ENCODE measurements at places on chromosomes 5 and 9. TPM values are rescaled to one million over a fixed set of nuclear protein-coding genes. Genes with fewer than 3 reads are reported as not detected.
A peak's percentile ranks its signal among the peaks of the same experiment; 100 is the strongest.

Gene SIMC1
- total RNA-seq: 11.7 TPM

Gene PCYOX1L
- 0.93 TPM for total RNA-seq

Gene POU5F2
- total RNA-seq: 0.38 TPM

Gene IL3
- total RNA-seq: not detected

Gene FCN1
- 0.93 TPM for total RNA-seq

Gene GARIN3
- not detected for total RNA-seq

Gene HAVCR2
- 2.9 TPM for total RNA-seq

Gene RGP1
- total RNA-seq: 14.5 TPM

Gene CDX1
- 0.15 TPM for total RNA-seq

Gene SHROOM1
- total RNA-seq: 41.3 TPM

Gene JMY
- 5.5 TPM for total RNA-seq

- DNase-seq: peak; percentile 75
Observed at GRCh38 chr9:96491079-96491879, 41.3 kb downstream of the HABP4 start.

GRCh38 chr9:34929506-34930102 lies 28.5 kb upstream of the PHF24 start:
- DNase-seq: no peak

DNA sequence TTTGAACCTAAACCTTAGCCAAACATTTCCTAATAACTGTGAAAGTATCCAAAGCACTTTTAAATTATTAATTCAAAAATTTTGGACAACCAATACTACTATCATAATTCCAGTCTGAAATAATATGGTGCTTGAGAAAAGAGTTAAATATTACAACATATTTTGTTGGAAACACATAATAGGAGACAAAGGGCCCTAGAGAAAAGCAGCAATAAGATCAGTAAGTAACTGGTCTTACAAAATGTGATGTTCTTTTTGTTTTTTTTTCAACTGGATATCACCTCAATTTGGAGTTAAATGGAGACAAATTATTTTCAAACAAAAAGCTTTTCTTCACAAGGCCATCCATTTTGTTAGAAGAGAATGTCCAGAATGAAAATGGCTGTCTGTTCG lies 21.1 kb downstream of the SRFBP1 start:
- no peak for DNase-seq

DNA sequence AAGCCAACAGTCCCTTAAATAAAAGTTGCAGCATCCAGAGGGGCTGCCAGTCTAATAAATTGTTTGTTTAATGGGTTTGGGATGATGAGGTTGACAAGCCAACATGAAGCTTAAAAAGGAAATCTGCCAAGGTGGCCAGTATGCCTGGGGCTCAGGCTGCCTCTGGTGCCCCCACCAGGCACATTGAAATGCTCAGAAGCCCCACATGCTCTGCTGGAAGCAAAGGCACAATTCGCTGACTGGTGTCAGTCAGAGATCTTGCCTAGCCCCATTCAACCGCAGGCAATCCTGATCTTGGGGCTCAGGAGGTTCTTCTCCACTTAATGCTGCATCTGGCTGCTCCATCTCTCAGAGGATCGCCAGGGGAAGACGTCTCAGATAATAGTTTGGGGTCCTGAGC lies 44.2 kb upstream of the TCERG1 start:
- DNase-seq: no peak

DNA sequence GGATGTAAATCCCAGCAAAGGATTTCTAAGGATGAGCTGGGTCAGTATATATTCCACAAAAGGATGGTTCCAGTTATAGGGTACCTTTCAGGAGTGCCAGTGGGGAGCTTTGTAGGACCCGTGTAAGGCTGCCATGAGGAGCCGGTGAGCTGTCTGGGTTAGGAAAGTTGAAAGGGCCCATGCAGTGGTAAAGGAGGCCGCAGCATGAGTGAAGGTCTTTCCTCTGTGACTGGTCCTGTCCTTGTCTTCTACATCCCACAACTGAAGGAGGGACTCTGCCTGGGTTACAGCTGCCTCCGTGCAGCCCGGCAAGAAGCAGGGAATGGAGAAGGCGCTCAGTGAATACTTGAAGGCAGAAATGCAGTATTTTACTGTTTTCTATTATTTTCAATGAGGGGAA lies 58.9 kb downstream of the HSPA4 start:
- DNase-seq: no peak

DNA sequence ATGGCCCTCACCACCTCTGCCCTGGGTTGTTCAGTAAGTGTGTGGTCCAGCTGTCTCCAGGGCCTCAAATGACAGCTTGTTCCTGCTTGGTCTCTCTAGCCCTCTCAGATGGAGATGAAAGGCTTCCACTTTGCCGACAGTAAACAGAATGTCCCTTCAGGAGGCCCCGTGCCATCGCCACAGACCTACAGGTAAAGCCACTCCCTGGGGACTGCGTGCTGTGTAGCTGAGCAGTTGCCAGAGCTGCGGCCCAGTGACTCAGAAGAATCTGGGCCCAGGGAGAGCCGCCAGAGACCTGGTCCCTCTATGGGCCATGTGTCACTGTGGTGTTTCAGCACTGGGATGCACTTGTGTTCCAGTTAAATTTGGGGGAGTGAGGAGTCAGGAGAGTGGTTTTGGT lies 10.6 kb upstream of the POMT1 start:
- no peak for DNase-seq

- no peak for DNase-seq
Observed at GRCh38 chr5:150574818-150575547, 65.5 kb upstream of the SYNPO start.

GRCh38 chr9:136700959-136701667 lies 11.3 kb upstream of the DIPK1B start:
- DNase-seq: no peak

GRCh38 chr5:156560002-156560401 lies 233.0 kb downstream of the SGCD start:
- no peak for DNase-seq

DNA sequence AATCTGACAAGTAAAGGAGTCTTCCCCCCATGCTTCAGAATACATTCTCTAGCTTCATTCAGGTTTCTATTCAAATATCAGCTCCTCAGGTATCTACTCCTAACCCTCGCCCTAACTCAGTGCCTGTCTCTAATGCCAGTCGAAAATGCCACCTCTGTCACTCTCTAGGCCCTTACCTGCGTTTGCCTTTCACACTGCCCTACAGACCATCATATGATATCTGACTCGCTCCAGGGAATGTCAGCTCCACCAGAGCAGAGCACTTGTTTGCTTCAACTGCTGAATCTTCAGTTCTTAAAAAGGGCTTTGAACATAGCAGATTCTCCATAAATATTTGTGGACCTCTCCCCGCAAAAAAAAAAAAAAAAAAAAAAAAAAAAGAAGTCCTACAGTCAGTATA lies 46.7 kb downstream of the ADRB2 start:
- DNase-seq: no peak

GRCh38 chr5:80170117-80170535 lies 85.7 kb downstream of the SERINC5 start:
- no peak for DNase-seq

- no peak for DNase-seq
Observed at GRCh38 chr5:89211836-89212235, 328.9 kb upstream of the MEF2C start.

GRCh38 chr9:70607926-70608325 lies 193.5 kb upstream of the KLF9 start:
- DNase-seq: no peak

GRCh38 chr5:173745557-173745956 lies 129.1 kb upstream of the BOD1 start:
- no peak for DNase-seq

- no peak for DNase-seq
Observed at GRCh38 chr9:4936823-4937222, 48.2 kb upstream of the JAK2 start.

- no peak for DNase-seq
Observed at GRCh38 chr9:16640649-16641048, 229.8 kb downstream of the BNC2 start.

- no peak for DNase-seq
Observed at GRCh38 chr5:141713616-141714309, 31.7 kb upstream of the ARAP3 start.

DNA sequence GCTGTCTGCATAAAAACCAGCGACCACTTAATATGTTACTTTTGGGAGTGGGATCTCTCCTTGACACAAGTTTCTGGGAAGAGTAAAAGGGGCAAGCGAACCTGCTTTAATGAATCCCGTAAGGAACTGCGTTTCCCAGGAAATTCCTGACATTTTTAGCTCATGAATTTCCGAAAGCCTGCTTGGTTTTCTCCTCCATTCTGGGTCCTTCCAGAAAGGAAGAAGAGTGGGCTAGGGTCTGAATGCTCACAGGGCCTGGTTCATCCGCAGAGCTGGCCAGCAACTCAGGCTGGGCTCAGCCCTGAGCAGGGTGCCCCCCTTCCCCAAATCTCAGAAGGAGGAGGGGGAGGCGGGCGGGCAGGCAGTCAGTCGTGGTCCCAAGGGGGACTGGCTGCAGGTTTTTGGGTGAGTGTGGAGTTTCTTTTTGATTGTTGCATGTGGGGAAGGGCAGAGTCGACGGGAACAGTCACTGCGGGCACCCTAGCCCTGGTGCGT lies 1.2 kb upstream of the PURA start:
- DNase-seq: no peak

GRCh38 chr5:178457471-178457870 lies 132.7 kb downstream of the COL23A1 start:
- DNase-seq: no peak

- DNase-seq: no peak
Observed at GRCh38 chr9:89496645-89497256, 1.2 kb downstream of the SEMA4D start.

- DNase-seq: no peak
Observed at GRCh38 chr9:136300016-136300545, 3.8 kb downstream of the CCDC187 start.

- DNase-seq: no peak
Observed at GRCh38 chr5:38660194-38660668, 103.8 kb upstream of the LIFR start.

GRCh38 chr5:177113566-177114424 lies 19.8 kb upstream of the NSD1 start:
- peak; percentile 78 for DNase-seq

DNA sequence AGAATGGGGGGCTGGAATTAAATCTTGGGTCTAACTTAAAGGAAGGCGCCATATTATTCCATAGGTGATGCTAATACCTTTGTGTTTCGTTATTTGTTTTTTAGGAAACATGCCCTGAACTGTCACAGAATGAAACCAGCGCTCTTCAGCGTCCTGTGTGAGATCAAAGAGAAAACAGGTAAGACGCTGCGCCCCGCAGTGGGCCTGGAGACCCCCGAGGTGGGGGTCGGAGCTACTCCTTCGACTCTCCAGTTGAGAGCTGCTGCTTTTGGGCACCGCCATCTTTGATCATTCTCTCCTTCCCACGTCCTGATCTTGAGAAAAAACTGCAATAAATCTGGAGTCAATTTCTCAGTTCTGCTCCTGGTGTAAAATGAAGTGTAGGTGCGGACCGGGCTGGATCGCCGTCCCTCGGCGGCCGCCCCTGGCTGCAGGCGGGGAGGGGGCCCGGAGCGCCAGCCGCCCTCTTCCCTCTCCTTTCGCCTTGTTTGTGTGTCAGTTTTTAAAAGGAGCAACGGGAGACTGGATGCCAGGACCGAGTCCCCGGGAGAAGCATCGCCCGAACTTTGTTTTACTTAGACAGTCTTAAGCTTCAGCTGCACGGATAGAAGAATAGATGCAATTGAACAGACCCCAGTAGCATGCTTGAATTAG lies 1.4 kb downstream of the PBX3 start:
- peak; percentile 49 for DNase-seq

DNA sequence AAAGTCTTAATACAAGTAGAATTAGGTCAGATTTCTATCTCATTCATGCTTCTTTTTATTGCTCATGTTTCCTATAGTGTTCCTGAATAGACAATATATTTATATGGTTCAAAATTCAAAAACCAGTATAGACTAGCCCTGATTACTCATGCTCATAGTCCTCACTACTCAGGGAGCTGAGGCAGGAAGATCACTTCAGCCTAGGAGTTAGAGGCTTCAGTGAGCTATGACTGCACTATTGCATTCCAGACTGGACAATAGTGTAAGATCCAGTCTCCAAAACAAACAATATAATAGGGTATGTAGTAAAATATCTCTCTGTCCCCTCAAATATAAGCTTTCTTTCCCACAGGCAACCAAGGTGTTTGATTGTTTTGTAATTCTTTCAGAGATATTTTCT lies 2.4 kb downstream of the ANKRD31 start:
- DNase-seq: no peak

- DNase-seq: no peak
Observed at GRCh38 chr9:4985386-4986266, 554 bp downstream of the JAK2 start.

- DNase-seq: no peak
Observed at GRCh38 chr5:134819407-134819963, 26.3 kb upstream of the C5orf24 start.

GRCh38 chr5:111337688-111338087 lies 113.5 kb downstream of the CAMK4 start:
- no peak for DNase-seq

DNA sequence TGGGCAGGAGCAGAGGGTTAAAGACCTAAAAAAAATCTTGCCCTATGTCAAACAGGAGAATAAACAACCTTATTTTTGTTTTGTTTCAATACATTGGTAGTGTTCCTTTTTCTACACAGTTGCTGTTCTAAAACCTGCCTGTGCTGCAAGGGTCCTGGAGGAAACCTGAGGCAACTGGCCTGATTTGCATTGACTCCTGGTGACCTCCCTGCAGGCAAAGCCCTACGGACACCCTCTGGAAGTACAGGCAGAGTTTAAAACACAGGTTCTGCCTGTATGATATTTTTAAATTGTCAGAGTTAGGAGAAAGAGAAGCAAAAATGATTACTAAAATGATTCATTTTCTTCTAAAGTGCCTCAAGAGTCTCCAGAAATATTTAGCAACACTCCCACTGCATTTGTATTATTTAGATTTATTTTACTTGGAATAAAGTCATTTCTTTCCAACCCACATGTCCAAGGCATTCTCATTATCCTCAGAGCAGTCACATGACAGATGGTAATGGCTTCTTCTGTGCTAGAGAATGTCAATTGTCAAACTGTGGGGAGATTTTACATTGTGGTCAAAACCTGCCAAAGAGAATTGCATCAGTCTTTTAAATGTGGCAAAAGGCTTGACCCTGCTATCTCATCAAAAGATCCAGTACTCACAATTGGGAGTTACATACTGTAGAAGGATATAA lies 559.6 kb downstream of the CETN3 start:
- no peak for DNase-seq

DNA sequence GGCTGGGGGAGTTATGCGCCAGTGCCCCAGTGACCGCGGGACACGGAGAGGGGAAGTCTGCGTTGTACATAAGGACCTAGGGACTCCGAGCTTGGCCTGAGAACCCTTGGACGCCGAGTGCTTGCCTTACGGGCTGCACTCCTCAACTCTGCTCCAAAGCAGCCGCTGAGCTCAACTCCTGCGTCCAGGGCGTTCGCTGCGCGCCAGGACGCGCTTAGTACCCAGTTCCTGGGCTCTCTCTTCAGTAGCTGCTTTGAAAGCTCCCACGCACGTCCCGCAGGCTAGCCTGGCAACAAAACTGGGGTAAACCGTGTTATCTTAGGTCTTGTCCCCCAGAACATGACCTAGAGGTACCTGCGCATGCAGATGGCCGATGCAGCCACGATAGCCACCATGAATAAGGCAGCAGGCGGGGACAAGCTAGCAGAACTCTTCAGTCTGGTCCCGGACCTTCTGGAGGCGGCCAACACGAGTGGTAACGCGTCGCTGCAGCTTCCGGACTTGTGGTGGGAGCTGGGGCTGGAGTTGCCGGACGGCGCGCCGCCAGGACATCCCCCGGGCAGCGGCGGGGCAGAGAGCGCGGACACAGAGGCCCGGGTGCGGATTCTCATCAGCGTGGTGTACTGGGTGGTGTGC lies at the start of gene RXFP3:
TSS of gene RXFP3 (plus strand) at position 6 of the 636 bp plus-strand sequence. CDS start at position 361, 355 bp downstream.
- no peak for DNase-seq

GRCh38 chr5:72817076-72817481 lies 618 bp downstream of the TNPO1 start:
- DNase-seq: peak; percentile 71

GRCh38 chr9:73548201-73548600 lies 396.5 kb downstream of the ANXA1 start:
- DNase-seq: no peak
